ENCODE measurements at places on chromosomes 5 and 9. TPM values are rescaled to one million over a fixed set of nuclear protein-coding genes. Genes with fewer than 3 reads are reported as not detected.

Gene SH2D3C
- 9.1 TPM for total RNA-seq

Gene RRAGA
- 75.8 TPM for total RNA-seq

Gene OLFML2A
- 12.7 TPM for total RNA-seq

Gene PCDHA11
- 2.9 TPM for total RNA-seq

Gene ZNF879
- 5.1 TPM for total RNA-seq

Gene FBN2
- 3.5 TPM for total RNA-seq

Gene C5orf58
- 0.52 TPM for total RNA-seq

Gene CDHR2
- total RNA-seq, result 65.7 TPM

Gene TMC1
- not detected for total RNA-seq

Gene SCGB3A2
- total RNA-seq, result not detected

Data from mucosa of gallbladder (tissue), 1 donor.